HT1080 (cell line): ENCODE measurements at places on chromosomes 16 and 17. TPM values are rescaled to one million over a fixed set of nuclear protein-coding genes. Genes with fewer than 3 reads are reported as not detected.
A peak's percentile ranks its signal among the peaks of the same experiment; 100 is the strongest.

- DNase-seq, result no peak
Observed at GRCh38 chr16:4067262-4068001, 48.8 kb downstream of the ADCY9 start.

DNA sequence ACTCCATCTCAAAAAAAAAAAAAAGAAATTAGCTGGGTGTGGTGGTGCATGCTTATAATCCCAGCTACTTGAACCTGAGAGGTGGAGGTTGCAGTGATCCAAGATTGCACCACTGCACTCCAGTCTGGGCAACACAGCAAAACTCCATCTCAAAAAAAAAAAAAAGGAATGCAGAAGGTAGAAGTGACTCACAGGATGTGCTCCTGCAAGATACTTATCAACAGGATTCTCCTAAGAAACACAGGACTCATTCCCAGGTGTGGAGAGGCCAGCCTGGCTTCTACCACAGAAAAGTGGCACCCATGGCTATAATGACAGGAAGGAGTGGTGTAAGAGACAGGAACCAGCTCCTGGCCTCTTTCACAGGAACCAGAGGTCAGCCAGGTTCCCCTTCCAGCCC lies 13.8 kb downstream of the ELMO3 start:
- DNase-seq, result peak; percentile 69

GRCh38 chr17:29138184-29138955 lies 41.8 kb downstream of the MYO18A start:
- DNase-seq, result peak; percentile 71

- DNase-seq, result no peak
Observed at GRCh38 chr17:74441537-74441936, 9.6 kb downstream of the GPRC5C start.

GRCh38 chr17:81601525-81602120 lies 35.3 kb downstream of the NPLOC4 start:
- peak; percentile 69 for DNase-seq

DNA sequence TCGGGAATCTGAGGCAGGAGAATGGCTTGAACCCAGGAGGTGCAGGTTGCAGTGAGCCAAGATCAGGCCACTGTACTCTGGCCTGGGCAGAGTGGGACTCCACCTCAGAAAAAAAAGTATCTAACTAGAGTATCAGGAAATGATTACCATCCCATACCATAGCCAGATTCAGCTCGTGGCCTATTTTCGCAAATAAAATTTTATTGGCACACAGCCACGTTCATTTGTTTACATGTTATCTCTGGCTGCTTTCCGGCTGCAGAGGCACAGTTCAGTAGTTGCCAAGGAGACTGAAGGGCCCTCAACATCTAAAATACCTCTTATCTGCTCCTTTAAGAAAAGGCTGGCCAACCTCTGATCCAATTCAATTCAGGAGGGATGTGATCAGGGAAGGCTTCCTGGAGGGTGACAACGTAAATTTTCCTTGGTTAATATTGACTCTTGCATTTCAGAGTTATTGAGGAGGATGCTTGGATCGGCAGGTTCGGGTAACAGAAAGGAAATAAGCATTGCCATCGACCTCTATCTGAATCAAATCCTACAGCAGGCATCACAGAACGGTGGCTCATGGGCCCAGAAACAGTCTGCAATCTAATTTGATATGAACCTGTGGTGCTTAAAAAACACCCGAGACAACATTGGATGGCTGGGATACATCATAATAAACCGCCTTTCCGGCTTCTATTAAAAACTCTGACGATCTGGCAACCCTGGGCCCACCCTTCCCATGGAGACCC lies 73.8 kb downstream of the XYLT1 start:
- no peak for DNase-seq

DNA sequence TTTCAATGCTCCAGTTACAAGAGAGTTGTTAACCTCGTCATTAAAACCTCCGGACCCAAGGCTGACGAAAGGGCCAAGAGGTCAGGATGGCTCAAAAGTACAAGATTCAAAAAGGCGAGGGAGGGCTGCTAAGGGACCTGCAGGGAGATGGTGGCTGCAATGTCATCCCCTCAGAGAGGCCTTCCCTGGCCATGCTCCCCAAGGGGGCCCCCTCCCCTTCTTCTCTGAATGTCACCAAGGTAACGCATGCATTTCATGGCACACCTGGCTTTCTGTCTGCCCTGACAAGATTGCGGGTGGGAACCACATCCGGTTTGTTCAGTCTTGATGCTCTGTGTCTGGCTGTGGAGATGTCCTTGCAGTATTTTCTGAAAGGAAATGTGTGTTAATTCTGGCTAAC lies 89.9 kb downstream of the C16orf78 start:
- no peak for DNase-seq

GRCh38 chr17:40864661-40865390 lies 2.2 kb downstream of the KRT12 start:
- DNase-seq, result peak; percentile 17

GRCh38 chr17:59851439-59852375 lies 41.0 kb downstream of the TUBD1 start:
- no peak for DNase-seq

DNA sequence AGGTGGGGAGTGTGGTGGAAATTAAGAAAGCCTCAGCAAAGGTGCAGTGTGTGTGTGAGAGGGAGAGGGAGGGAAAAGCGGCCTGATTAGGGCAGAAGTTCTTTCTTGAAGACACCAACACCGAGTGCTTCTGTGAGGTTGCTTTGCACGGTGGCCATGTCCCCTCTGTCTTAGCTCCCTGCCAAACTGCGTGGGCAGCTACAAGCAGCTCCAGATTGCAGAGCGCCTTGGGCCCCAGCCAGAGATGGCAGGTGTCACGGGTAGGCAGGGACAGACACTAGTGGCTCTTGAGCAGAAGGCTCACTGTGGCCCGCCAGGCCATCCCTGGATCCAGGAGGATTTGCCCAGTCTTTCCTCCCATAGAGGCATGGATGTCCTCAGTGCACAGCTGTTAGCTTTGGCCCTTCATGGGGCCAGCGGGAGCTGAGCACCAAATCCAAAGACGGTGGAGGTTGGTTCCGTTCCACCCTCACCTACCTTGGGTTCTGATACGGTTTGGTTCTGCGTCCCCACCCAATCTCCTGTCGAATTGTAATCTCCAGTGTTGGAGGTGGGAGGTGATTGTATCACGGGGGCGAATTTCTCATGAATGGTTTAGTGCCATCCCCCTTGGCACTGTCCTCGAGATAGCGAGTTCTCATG lies 21.4 kb downstream of the KIAA0513 start:
- no peak for DNase-seq

GRCh38 chr16:678209-678857 lies 1.9 kb upstream of the STUB1 start:
- no peak for DNase-seq

GRCh38 chr17:44137891-44138709 lies 3.6 kb upstream of the HROB start:
- DNase-seq, result peak; percentile 100

DNA sequence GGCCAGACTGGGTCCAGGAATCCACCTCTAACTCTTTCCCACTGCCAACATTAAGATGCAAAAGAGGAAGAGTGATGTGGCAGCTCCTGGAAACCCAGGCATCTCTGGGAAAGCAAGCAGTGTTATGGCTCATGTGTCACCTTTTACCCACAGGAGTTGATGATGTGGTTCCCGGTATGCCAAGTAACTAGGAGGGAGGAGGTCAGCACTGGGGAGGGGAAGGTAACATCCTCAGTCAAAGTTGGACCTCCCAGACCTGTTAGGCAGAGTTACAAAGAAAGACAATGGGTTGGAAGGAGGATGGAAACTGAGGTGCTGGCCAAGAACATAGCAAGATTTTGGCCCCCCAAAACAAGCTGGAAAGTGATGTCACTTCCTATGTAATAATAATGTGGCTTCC lies 11.4 kb downstream of the KRABD2 start:
- peak; percentile 67 for DNase-seq

GRCh38 chr17:81550830-81551457 lies 1.2 kb downstream of the FAAP100 start:
- DNase-seq, result no peak

DNA sequence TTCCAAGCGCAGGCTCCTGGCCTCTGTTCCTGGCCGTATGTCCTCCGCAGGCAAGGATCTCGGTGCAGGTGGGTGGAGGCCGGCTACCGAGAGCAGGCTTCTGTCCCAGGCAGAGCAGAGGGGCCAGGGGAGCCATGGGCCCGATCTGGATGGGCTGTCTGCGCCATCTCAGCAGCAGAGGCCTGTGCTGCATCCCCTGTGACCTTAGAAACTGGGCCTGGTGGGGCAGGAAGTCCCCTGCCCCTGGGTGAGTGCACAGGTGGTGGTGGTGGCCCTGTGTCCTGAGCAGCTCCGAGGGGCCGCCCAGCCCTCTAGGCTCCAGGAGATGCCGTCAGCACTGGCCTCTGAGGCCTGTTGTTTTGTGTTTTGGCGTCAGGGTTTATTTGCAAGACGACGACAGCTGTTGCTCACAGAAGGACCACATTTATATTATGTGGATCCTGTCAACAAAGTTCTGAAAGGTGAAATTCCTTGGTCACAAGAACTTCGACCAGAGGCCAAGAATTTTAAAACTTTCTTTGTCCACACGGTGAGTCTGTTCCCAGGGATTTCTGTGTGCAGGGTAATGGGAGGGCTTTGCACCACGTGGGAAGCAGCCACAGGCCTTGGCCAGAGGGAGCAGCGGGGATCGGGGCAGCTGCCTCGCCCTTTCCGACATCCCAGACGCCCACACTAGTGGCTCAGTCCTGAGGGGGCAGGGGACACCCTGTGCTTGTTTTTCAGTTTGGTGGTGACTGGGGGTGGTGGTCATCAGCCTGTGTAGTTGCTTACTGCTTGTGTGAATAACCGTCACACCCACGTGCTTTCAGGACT lies 59.1 kb downstream of the PDPK1 start:
- no peak for DNase-seq

DNA sequence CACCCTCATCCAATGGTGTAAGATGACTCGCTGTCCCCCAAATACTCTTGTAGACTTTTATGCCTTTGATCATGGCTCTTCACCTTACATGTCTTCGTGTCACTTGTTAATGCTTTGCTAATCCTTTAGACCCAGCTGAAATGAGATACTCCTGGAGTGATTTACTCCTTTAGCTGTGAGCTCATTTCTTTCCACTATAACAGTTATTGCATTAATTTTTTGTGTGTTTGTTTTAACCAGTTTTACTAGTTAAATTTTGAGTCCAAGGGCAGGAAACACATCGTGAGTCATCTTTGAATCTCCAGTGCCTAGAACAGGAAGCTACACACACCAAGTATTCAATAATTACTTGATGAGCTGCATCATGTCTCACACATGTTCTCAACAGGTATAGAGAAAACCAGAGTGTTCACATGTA lies 6.5 kb upstream of the CTCF start:
- peak; percentile 83 for DNase-seq

DNA sequence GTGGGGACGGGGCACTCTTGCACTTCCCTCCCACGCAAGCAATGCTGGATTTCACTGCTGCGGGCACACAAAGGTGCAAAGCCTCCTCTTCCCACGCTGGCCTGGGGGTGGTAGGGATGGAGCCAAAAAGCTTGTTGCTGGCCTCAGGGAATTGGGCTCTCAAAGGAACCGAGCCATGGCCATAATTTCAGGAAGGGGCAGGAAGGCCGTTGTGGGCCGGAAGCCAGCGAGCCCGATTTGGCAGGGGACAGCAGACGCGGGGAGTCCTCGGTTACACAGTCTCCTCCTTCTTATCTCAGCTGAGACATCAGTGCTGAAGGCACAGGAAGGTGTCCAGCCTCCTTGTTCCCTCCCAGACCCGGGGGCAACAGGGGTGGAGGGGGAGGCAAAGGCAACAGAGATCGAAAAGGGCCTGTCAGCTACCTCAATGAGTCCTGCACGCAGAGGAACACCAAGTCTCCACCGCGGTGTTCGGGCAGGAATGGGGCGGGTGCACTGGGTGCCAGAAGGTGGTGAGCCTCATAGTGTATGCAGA lies 59.5 kb downstream of the SLFN11 start:
- no peak for DNase-seq

DNA sequence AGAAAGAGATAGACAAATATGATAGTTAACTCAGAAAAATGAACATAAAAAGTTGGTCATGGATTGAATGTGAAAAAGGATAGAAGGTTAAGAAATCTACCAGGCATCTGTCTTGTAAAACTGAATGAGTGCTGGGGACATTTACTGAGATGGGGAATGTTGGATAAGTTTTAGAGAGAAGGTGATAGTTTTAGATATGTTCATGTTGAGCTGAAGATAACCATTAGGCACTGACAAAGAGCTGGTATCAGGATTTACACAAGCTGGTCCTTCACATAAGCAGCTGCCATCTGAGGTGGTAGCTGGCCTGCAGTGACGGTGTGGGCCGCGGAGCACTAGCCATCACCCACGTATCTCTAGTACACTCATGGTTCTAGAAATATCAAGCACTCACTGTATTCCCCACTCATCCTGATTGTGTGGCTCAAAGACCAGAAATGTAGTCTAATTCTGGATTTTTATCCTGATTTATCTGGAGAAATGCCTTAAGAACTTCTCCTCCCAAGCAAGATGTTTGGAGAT lies 194.4 kb upstream of the KCNJ16 start:
- no peak for DNase-seq

GRCh38 chr17:83144421-83145357 lies 65.3 kb downstream of the METRNL start:
- no peak for DNase-seq

DNA sequence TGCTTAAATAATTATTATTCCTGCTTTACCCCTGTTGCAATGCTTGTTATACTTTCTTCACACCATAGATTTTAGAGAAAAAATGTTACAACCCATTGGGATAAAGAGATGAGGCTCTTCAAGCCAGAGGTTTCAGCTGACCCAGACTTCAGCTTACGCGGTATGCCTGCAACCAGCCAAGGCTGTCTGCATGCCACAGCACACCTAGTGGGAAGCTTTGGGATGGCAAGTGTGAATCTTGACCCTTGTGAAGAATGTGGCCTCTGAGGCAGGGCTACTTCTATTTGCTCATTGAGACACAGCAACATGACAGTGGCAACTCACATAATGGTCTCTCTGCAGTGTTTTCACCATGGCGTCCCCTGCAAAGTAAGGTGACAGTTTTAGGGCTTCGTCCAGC lies 193.9 kb upstream of the PIRT start:
- peak; percentile 11 for DNase-seq

DNA sequence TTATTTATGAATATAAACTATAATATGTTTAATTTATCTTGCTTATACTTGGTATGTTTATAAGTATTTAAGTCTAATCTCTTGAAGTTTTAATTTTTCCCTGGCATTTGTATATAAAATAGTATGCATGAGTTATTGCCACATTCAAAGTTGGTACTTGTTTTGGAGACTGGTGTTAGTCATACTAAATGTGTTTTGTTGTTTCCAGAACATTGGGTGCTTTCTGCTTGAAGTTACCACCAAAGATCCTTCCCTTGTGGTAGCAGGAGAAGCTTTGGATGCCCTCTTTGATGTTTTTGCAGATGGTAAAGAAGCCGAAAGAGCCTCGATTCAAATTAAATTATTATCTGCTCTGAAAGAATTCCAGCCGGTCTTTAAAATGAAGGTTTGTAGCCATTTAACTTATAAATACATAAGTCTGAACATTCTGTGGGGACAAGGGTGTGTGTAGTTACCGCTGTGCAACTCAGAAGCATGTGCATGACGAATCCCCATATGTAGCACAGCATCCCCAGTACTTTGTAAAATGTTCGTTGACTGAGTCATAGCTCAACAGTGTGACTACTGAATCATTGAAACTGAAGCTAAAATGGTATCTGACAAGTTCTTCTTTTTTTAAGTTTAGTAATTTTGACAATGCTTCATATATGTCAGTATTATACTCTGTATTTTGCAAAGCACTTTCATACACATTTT lies 36.4 kb downstream of the HEATR3 start:
- DNase-seq, result peak; percentile 71

The KAT8 gene
- total RNA-seq, result 57.0 and 62.1 TPM in 2 replicates

The SLC43A2 gene
- total RNA-seq, result 3.5 and 3.9 TPM in 2 replicates

The SLC35G6 gene
- total RNA-seq, result not detected in 2 replicates

The GRAPL gene
- not detected in 2 replicates for total RNA-seq

The C17orf113 gene
- 0.23 TPM in 2 replicates for total RNA-seq

The TAC4 gene
- 0.20 TPM in 1 of 2 replicates, not detected in the other for total RNA-seq

The UTS2R gene
- total RNA-seq, result not detected in 2 replicates

The LPO gene
- total RNA-seq, result 0.05 TPM in 1 of 2 replicates, not detected in the other
